ENCODE measurements at places on chromosomes 7 and 10.

GRCh38 chr10:3907514-3907913 lies 122.5 kb upstream of the KLF6 start:
- no peak for DNase-seq

- no peak for DNase-seq
Measured at GRCh38 chr10:122329416-122329815, 45.1 kb upstream of the PLEKHA1 start.

DNA sequence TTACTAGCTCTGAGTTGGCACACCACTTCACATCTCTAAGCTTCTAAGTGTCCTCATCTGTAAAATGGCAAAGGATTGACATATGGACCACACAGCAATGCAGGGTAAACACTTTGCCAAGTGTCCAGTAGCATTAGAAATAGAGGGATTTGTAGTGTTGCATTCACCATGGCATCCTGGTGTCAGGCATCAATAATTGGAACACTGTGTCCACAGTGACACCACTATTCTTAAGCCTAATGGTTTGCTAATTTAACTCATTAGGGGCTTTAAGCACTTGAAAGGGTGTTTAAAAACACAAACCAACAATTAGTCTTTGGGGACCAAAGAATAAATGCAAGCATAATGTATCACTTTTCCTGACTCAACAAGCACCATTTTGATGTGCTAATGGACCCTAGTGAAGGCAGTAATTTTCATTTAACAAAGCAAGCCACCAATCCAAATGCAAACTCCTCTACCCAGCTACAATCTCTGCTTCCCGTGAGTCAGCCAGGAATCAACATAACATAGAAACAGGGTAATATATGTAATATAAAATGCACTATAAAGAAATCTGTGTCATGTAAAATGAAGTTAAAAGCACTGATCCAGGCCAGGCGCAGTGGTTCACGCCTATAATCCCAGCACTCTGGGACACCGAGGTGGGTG lies 75.9 kb downstream of the FAM204A start:
- DNase-seq: no peak

GRCh38 chr7:76372984-76373833 lies 14.4 kb upstream of the YWHAG start:
- no peak for DNase-seq

Measured in T-helper 22 cell (primary cell).